ENCODE measurements at places on chromosomes 12 and 14.

DNA sequence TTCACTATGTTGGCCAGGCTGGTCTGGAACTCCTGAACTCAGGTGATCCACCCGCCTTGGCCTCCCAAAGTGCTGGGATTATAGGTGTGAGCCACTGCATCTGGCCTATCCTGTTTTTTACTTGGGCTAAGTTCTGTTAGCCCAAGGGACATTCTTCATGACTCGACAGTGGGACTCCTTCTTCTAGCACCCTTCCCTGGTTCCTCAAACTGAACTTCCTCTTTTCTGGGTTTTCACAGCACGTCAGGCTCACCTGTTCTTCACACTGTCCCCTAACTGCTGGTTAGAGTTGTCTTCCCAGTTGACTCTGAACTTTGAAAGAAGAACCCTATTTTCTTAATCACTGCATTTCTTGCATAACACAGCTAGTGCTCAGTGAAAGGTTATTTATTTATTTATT lies 22.5 kb downstream of the CABP1 start:
- no peak for DNase-seq

GRCh38 chr12:6644903-6645302 lies 2.3 kb downstream of the ACRBP start:
- DNase-seq = peak; percentile 29

- no peak for DNase-seq
Measured at GRCh38 chr12:47747126-47747525, 11.6 kb downstream of the RAPGEF3 start.

DNA sequence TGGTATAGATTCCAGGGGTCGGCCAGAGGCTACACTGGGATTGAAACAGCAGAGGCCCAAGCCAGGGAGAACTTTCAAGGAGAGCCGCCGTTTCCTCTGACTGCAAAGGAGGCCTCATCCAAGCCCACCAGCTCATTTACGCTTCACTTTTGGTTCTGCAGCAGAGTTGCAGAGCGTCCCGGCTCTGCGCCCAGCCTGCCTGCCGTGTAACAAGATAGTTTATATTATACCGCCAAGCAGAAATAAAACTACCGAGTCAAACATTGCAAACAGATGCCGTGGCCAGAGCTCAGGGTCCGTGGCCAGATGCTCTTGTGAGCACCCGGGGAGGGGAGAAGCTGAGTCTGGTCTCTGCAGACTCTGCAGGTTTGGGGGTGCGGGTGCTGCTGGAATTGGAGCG lies 60.7 kb upstream of the TBX3 start:
- DNase-seq = peak; percentile 66

DNA sequence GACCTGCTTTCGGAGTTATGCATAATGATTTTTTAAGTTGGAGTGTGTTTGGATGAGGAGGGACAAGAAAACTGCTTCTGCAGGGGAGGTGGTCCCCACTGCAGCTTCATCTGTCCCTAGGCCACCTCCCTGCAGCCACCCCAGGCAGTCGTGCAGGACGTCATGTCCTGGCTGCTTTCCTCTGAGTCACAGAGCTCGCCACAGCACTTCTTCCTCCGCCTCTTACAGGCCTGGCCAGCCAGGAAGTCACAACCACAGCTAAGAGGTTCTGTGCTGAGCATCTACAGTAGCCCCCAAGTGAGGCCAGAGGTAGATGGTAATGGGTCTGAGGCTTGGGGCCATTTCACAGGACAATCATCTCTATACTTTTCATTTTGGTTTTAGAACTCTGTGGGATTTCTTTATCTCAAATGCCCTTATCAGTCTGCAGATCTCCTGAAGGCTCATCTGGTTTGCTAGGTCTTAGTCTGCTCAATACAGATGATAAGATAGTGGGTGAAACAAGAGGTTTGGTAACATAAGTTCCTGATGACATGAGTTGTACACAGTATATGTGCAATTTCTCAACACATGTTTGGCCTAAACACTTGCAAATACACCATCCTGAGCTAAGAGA lies 106.4 kb downstream of the ARF6 start:
- peak; percentile 94 for DNase-seq

- no peak for DNase-seq
Measured at GRCh38 chr12:39329876-39330275, 113.0 kb downstream of the KIF21A start.

DNA sequence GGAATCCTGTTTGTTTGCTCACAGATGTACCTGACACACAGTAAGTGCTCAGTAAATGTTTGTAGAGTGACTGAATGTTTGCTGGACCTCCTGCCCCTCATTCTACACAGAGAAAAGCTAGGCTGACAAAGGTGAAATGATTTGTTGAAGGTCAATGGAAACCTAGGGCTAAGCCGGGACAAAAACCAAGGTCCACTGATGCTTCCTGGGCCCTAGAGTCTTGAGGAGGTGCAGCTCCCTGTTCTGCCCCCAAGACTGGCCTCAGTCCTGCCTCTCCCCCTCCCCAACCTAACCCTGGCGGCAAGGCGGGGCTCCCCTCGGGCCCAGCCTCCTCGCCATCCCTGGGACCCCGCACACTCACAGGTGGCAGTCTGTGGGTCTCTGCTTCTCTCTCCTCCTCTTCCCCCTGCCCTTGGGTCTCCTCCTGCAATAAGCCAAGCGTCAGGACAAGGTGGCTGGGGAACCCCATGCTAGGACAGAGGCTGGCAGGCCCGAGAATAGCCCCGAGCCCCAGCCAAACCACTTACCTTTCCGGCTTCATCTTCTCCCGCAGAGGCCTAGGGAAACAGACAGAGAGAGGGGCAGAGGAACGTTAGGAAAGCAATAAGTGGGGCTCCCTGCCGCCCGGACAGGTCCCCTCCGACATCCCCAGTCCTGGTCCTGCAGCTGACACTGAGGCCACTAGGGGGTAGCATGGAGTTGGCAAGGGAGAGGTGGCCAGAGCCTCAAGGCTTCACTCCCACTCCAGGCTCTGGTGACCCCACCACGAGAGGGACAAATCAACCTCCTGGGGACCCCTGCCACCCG lies 9.3 kb downstream of the PGF start:
- peak; percentile 70 for DNase-seq

- DNase-seq = no peak
Measured at GRCh38 chr14:106610691-106611090, 1084.3 kb downstream of the TMEM121 start.

- DNase-seq = peak; percentile 87
Measured at GRCh38 chr12:89414851-89415250, 62.5 kb upstream of the DUSP6 start.

DNA sequence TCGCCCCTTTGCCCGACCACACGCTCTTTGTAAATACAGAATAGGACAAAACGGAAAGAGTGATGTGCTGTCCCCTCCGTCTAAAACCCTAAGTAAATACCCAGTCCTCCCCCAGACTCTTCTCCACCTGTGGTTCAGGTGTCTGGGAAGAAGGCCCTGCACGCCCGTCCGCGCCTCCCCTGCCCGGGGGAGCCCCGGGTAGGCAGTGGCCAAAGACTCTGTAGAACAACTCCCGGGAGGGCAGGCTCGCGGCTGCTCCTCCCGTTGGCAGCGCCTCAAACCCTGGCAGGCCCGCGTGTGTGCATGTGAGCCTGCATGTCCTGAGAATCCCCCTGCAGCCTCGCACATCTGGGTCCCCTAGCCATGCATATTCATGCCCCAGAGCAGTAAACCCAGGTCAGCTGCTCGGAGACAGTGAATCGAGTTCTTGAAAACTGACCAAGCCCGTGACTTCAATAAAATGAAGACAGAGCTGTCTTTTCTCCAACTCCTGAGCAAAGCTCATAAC lies 165.8 kb downstream of the MON2 start:
- DNase-seq = peak; percentile 35

DNA sequence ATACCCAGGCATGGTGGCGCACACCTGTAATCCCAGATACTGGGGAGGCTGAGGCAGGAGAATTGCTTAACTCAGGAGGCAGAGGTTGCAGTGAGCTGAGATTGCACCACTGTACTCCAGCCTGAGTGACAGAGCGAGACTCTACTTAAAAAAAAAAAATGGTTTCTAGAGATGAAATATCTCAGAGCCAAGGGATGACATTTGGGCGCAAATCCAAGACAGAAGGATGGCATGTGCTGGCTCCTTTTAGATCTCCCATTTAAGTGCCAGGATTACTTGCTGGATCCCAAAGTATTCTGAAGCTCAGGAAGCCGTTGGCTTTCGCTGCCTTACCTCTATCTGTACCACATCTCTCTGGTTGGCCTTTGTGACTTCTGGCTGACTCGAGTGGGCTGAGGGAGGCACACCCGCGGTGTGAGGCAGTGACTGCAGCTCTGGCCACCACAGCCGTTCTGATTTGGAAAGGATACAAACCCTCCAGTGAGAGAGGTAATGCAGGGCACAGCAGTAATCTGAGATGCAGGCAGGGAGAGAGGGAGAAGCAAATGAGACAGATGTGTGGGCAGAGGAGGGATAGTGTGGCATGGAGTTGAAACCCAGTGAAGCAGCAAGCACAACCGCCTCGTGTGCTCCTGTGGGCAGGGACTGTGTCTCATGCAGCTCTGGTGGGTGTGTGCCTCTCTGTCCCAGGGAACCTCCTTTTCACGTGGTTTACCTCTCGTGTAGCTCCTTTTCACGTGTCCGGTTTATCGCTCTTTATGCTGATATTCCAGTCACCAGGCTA lies 4.9 kb downstream of the B4GALNT3 start:
- no peak for DNase-seq

- DNase-seq = no peak
Measured at GRCh38 chr12:56308714-56309113, 7.1 kb downstream of the CNPY2 start.

- DNase-seq = no peak
Measured at GRCh38 chr14:23103581-23103980, 1.2 kb downstream of the CIROP start.

DNA sequence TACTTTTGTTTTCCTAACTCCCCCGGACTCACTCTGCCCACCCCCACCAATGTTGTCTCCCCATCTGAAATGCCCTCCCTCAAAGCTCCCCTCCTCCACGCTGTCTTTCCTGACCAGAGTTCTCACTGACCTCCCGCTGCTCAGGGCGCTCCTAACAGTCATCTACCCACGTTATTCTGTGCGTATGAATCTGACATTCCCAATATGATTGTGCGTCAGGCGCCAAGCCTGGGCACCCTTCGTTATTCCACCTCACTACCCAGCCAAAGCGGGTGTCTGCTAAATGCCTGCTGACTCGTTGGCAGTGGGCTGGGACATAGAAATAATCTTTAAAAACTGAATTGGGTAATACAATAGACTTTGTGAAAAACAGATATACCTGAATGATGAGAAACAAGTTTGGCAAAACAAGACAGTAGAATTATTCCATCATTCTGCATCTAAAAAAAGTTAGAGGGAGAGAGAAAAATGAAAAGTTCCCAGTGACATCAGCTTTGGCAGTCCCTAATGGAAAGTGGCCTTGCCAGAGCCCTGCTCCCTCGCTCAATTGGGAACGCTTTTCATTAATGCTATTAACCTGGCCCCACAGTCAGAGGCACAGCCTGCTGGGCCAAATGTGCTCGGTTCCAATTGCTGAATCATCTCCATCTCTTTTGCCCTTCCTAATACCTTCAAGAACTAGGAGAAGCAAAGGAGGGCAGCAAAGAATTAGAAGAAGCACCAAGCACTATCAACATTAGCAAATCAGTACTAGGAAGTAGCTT lies 74.0 kb upstream of the PLXNC1 start:
- DNase-seq = no peak

DNA sequence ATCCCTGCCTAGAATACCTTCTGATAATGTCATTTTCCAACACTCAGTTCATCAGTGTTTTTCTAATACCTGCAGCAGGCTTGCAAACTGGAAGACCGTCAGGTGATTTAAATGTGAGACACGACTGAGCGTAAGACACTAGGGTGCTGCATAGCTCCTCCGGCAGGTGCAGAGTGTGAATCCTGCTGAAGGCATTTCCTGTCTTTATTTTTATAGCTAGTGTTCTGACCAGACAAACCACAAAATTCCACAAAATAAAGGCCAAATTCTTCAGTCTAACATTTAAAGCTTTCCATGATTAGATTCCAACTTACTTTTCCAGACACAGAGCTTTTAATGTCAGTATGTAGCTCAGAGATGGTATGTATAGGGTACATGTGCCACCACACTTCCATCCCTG lies 70.7 kb downstream of the BBS10 start:
- DNase-seq = peak; percentile 91

DNA sequence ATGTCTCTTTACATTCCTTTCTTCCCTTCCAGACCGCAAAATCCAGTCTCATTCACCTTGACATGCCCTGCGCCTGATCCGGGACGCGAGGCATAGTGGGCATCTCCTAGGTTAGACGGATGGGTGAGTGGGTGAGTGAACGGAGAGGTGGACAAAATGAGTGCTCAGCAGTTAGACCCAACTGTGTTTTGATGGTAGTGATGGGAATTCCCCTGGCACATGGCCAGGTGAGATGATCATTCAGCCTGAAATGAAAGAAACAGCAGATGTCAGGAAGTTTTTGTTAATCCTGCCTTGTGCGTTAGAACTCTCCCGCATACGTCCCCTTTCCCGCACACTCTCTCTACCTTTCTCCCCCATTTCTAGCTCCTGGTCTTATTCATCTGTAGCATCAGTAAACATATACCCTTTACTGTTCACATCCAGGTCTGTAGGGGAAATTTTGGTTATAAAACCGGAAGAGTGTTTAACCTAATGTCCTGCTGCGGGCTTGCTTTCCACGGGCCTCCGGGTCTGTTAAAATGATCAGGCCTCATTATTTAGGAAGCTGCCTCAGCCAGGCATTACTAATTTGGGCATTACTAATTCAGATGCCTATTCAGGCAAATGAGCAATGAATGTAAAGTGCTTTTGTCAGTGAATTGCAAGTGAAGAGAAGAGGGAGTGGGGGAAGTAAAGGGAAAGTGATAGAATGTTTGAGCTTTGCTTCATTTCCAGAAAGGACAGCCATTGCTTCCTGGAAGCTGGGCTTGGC lies 172.8 kb downstream of the ETV6 start:
- peak; percentile 61 for DNase-seq

GRCh38 chr14:58598028-58598803 lies 39.5 kb upstream of the DACT1 start:
- DNase-seq = no peak

- no peak for DNase-seq
Measured at GRCh38 chr14:69773571-69774276, 6.8 kb downstream of the SRSF5 start.

- DNase-seq = no peak
Measured at GRCh38 chr12:122138181-122138580, 35.8 kb downstream of the IL31 start.

All from EH (cell line).